ENCODE measurements at places on chromosomes 5 and 9.

DNA sequence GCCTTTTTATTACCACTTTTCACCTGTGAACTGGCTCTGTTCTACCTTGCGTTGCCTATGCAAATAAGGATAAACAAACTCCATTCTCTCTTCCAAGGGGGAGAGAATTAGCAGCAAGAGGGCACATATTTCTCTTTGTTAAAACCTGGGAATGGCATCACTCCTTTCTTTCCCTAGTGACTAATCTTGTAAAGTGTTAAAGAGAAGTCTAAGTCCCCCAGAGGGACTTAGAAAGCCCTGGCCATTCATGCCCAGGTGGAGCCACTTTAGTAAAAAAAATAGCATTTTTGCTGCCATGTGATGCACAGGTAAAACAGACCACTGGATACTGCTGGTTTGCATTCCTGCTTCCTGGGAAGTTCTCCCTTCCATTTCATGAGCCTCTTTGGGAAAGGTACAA lies 148.4 kb downstream of the MAN2A1 start:
- DNase-seq, result no peak

DNA sequence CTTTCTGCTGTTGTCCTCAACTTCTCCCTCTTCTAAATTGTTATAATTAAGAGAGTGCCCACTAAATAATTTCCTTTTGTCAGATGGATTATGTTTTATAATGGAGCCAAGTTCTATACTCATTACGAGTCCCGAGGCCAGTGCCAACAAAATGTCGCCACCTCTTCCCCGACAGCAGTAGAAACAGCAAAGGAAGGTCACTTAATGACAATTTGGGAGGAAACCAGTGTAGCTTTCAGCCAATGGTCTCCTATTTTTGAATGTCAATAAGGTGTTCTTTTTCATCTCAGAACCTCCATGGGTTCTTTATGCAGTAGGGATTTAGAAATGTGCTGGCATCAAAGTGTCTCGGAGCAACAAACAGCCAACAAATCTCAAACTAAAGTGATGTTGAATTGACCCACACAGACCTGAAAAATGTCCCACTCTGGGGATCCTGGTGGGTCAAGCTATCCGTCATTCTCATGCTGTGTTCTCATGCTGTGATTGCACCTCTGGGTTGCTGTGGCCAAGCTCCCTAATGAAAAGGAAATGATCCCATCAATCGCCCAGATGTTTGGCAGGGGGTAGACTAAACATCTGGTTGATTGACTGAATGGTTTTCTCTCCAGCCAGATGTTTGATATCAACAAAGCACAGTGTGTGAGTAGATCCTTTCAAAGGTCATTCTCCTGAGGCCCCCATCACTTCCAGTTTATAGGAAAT lies 291.9 kb downstream of the DMAC1 start:
- no peak for DNase-seq

DNA sequence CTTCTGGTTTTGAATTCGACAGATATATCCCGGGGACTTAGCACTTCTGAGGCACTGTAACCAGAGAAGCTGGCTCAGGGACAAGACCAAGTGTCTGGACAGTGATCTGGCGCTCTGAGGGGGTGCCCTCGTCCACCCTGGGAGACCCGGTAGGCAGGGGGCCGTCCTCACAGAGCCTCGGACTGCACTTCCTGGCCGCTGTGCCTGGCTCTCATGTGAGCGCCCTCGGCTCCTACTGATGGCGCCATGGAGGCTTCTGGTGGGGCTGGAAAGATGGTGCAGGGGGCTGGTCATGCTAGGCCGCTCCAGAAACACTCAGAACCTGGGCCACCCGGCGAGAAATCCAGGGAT lies 18.8 kb upstream of the SLC6A3 start:
- no peak for DNase-seq

GRCh38 chr9:122218071-122218934 lies 10.5 kb downstream of the LHX6 start:
- no peak for DNase-seq

GRCh38 chr5:79512471-79513307 lies 1.2 kb downstream of the HOMER1 start:
- DNase-seq, result peak; percentile 18

GRCh38 chr5:662751-663435 lies 30.3 kb downstream of the TPPP start:
- DNase-seq, result no peak

DNA sequence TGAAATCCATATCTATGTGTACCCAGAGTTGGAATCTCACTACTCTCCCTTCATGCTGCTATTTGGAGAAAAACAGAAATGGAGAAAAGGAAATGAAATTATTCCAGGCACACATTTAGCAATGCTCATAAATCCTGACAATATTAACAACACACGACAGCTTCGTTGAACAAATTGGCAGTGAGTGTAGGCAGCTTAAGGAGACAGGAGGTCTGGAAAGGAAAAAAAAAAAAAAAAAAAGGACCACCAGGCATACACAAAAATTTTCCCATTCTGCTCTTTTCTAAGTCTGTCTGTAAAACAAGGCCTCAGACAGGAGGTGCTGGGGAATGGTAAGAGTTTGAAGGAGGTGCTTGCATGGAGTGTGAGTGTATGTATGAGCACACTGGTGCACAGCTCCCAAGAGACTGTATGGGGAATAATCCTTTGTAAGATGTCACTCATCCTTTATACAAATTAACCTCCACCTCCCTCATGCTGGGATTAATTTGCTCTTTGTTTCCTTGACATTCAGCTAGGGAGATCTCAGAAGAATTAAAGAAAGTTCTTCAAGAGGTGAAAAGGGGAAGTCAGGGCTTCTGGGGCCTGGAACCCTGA lies 78.9 kb downstream of the ASTN2 start:
- no peak for DNase-seq

GRCh38 chr5:147963436-147963835 lies 57.1 kb upstream of the C5orf46 start:
- no peak for DNase-seq

GRCh38 chr5:76818844-76819831 lies at the start of gene F2RL1:
F2RL1 (plus strand) TSS chr5:76819030; CDS start chr5:76819183, 153 bp downstream.
- peak; percentile 54 for DNase-seq

GRCh38 chr9:21549251-21549765 lies 67.2 kb upstream of the IFNE start:
- no peak for DNase-seq

DNA sequence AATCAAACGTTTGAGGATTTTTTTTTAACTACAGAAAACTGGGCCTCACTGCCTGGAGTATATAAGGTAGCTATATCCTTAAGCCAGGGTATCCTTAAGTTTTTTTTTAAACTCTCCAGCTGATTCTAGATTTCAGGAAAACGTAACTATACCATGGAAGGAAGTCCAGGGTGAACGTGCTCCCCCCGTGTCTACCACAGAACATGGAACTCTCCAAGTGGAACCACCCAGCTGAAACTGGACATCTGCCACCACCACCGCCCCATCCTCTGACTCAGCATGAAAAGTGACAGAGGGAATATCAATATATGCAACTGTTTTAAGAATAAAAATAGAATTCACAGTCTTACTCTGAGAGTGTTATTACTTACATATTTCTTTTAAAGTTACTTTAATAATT lies 61.3 kb downstream of the DROSHA start:
- DNase-seq, result peak; percentile 87

DNA sequence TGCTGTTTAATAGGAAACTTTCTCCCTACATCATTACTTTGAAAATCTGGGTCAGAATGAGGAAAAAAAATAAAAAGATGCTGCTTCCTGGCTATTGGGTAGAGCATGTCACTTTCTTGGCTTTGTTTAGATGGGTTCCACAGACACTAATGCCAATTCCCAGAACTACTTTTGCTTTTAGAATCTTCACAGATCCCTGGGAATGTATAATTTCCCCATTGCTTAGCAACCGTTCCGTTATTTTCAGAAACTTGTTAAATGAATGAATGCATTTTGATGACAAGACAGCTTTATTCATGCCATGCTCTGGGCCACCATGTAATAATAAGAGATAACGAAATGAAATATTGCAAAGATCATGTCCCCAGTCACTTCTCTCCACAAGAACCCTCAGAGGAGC lies 126.5 kb upstream of the TRPC7 start:
- DNase-seq, result no peak

DNA sequence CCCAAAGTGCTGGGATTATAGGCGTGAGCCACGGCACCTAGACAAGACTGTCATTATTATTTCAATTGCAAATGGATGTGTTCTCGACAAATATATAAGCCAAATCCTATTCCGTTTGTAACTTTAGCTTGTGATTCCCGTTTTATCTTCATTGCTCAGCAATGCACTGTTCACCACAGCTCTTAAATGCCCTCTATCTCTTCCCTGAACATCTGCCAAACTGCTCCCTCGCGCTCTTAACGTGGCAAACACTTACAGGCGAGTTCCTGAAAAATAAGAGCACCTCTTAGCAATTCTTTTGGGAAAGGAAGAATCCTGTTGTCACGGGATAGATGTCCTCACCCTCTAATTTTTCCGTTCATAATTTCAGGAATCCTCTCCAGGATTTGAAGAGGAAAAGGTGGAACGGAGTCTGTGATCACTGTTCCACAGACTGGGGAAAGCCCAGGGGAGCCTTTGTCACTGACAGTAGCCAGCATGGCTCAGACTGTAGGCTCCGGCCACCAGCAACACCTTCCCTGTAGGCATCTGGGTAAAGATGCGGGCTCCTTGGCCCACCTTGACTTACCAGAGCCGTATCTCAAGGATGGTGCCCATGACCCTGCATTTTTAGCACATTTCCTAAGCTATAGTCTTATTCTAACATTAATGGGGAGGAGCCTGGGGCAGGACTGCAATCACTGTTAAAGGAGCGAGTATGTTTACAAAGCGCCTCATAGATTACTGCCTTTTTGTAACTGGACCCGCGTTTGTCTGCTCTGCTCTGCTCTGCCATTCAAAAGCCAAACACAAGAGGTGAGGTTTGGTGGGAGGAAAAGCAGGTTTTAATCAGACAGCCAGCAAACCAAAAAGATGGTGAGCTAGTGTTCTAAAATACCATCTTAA lies 20.2 kb upstream of the GNPDA1 start:
- no peak for DNase-seq

GRCh38 chr5:35745660-35746059 lies 111.0 kb upstream of the IL7R start:
- DNase-seq, result no peak

GRCh38 chr9:120870206-120870605 lies 6.8 kb downstream of the PHF19 start:
- DNase-seq, result peak; percentile 14

DNA sequence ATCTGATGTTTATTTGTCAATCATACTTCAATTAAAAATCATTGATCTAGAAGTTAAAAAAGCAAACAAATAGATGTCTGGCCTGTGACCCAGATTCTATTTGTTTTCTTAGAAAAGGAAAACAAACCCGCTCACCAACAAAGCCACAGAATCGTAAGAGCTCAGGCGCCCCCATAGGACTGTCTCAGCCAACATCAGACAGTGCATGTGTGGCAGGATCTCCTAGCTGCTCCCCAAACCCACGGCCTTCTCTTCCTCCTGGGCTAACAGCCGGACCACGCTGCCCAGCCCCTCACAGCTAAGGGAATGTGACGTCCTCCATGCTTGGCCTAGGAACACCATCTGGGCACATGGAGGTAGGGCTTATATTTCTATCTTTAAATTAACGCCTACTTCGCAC lies 19.4 kb downstream of the OR2Y1 start:
- DNase-seq, result no peak

DNA sequence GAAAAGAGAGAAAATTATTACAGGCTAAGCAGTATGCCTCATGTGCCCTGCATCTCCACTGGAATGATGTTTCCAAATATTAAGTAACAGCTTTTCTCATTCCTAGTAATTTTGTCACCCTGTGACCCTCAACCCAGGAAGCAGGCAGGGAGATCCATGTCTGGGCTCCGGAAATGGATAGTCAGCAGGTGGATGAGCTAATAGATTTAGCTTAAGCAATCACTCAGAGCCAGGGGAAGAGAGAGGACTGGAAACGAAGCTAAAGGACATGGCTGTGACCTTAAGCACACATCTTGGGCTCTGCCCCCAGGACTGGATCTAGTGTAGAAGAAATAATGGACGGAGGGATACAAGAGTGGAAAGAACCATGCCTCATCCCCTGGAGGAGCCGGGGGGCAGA lies 89.5 kb downstream of the ARSB start:
- DNase-seq, result no peak
